ENCODE measurements at places on chromosomes 1 and 21. TPM values are rescaled to one million over a fixed set of nuclear protein-coding genes. Genes with fewer than 3 reads are reported as not detected.

OR2L5 gene
- not detected for total RNA-seq

SLC1A7 gene
- not detected for total RNA-seq

DNA sequence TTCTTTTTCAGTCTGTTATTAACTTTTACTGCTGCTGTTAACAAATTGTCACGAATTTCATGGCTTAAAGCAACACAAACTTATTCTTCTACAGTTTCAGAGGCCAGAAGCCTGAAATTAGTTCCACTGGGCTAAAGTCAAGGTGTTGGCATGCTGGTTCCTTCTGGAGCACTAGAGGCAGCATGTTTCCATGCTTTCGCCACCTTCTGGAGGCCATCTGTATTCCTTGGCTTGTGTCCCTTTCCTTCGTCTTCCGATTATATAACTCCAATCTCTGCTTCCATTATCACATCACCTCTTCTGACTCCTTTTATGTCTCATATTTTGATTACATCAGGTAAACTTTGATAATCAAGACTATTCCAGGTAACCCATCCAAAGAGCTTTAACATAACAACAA is 1742.1 kb downstream of the BRINP3 start:
- ATAC-seq: no peak

DNA sequence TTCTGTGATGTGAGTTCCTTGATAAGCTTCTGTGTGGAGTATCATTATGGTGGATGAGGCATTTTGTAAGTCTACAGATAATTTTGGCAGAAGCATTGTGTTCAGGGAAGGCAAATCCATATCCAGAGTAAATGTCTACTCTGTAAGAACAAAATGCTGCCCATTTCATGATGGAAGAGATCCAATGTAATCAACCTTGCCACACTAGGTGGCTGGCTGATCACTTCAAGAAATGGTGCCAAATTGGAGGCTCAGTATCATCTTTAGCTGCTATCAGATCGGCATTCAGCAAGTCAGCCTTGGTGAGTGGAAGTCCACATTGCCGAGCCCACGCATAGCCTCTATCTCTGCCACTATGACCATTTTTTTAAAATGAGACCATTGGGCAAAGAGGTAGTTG is 565.8 kb upstream of the USP24 start:
- ATAC-seq: no peak

- no peak for ATAC-seq
These were observed 142.2 kb downstream of the PAPPA2 start for GRCh38 chr1:176605176-176605575.

DNA sequence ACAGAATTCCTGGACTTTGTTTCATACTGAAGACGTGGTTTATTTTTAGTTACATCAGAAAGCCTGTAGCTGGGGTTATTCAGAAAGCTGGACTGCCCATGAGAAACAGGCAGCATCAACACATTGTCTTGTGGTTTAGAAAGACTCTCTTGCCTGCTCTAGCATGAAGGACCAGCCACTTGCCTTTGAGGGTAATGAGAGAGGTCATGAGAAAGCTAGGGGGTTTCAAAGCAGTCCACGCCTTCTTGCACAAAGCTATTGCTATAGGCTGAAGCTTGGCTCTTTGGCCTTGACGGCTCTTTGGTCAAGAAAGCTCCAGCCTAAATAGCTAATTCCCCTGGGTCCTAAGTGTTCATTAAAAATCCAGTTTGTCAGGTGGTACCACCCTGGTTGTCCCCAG is 208.1 kb downstream of the PRDM2 start:
- ATAC-seq: no peak

GRCh38 chr21:45866551-45866950 is 115.0 kb upstream of the COL6A1 start:
- no peak for ATAC-seq
